ENCODE measurements at places on chromosomes 7 and 10.

DNA sequence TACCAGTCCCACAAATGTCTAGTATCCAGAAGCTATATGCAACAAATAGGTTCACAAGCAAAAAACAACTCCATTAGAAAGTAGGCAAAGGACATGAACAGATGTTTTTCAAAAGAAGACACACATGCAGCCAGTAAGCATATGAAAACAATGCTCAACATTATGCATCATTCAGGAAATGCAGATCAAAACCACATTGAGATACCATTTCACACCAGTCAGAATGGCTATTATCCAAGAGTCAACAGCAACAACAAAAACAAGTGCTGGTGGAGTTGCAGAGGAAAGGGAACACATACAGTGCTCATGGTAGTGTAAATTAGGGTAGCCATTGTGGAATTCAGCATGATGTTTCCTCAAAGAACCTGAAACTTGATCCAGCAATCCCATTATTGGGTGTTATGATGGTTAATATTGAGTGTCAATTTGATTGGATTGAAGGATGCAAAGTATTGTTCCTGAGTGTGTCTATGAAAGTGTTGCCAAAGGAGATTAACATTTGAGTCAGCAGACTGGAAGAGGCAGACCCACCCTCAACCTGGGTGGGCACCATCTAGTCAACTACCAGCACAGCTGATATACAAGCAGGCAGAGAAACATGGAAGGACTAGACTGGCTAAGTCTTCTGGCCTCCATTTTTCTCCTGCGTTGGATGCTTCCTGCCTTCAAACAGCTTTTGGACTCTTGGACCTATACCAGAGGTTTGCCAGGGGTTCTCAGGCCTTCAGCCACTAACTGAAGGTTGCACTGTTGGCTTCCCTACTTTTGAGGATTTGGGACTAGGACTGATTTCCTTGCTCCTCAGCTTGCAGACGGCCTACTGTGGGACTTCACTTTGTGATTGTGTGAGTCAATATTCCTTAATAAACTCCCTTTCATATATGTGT is 218.4 kb upstream of the SEMA3D start:
- DNase-seq, result no peak

DNA sequence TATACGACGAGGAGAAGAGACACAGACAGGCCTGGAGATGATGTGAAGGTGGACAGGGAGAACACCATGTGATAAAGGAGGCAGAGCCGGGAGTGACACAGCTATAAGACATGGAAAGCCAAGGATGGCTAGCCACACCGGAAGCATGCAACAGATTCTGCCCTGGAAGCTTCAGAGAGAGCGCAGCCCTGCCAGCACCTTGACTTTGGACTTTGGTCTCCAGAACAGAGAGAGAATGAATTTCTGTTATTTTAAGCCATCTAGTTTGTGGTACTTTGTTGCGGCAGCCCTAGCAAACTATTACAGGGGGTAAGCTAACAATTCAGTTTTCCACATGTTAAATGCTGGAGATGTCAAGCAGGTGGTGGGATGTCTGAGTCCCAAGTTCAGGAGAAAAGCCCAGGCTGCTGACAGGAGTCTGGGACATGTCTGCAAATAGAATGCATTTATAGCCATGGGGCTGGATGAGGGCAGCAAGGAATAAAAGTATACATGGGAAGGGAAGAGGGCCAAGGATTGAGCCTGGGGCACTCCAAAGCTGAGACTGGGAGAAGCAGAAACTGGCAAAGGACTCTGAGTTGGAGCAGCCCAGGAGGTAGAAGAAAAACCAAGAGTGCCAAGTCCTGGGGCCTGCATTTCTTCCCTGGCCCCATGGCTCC is 65.1 kb downstream of the ATXN7L1 start:
- DNase-seq, result no peak

- DNase-seq, result peak; percentile 11
Measured at GRCh38 chr10:543131-543530, 146.3 kb downstream of the DIP2C start.

DNA sequence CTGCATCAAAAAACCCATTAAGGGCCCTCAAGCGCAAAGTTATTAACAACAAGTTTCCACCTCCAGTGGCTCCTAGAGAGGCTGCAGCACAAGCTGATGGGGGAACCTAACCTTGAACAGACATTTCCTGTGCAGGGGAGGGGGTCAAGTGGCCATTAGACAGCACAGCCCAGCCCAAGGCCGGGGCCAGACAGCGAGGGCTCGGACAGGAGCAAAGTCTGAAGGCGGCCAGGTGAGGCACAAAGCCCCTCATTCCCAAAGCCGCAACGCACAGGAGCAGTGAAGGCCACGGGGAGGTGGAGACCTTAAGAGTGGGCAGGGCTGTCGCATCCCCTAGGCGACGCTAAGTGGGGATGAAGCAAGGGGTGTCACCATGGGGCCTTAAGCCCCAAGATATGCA is 73.2 kb upstream of the ZNF746 start:
- no peak for DNase-seq

Data from NCI-H69 (cell line).